Melanocyte of skin (primary cell): ENCODE measurements at places on chromosomes 5 and 9. TPM values are rescaled to one million over a fixed set of nuclear protein-coding genes. Genes with fewer than 3 reads are reported as not detected.

The CDH6 gene
- total RNA-seq = not detected in 2 replicates

The LNPEP gene
- 31.3 and 45.8 TPM in 2 replicates for total RNA-seq

The YIPF5 gene
- 56.0 and 65.7 TPM in 2 replicates for total RNA-seq

The F2RL2 gene
- total RNA-seq = not detected in 2 replicates

The SPATA6L gene
- total RNA-seq = 0.34 and 0.36 TPM in 2 replicates

The FRRS1L gene
- under 0.01 TPM in 1 of 2 replicates, not detected in the other for total RNA-seq

The TGFBI gene
- total RNA-seq = 28.2 and 119 TPM in 2 replicates

The C6 gene
- total RNA-seq = not detected in 2 replicates

The FCN2 gene
- not detected in 2 replicates for total RNA-seq

The ANP32B gene
- total RNA-seq = 3.1 and 10.5 TPM in 2 replicates

The APBA1 gene
- total RNA-seq = 3.3 and 3.8 TPM in 2 replicates

The CDO1 gene
- 1.0 and 2.2 TPM in 2 replicates for total RNA-seq

The HTR4 gene
- not detected in 2 replicates for total RNA-seq

The IARS1 gene
- 142 and 292 TPM in 2 replicates for total RNA-seq

The GABRA1 gene
- not detected in 2 replicates for total RNA-seq

The LHFPL2 gene
- total RNA-seq = 78.3 and 79.3 TPM in 2 replicates

The ADAMTS12 gene
- 0.93 and 1.00 TPM in 2 replicates for total RNA-seq

The FPGS gene
- 54.4 and 60.0 TPM in 2 replicates for total RNA-seq

The TLR4 gene
- total RNA-seq = 8.0 and 24.1 TPM in 2 replicates

The TMOD1 gene
- 1.3 and 2.6 TPM in 2 replicates for total RNA-seq

The UBTD2 gene
- total RNA-seq = 29.0 and 36.6 TPM in 2 replicates

The PCDHB4 gene
- not detected in 2 replicates for total RNA-seq

The OBP2B gene
- total RNA-seq = not detected in 2 replicates

The MAPK9 gene
- 16.5 and 20.4 TPM in 2 replicates for total RNA-seq

The GARIN3 gene
- total RNA-seq = not detected in 2 replicates

The SPINK7 gene
- not detected in 2 replicates for total RNA-seq

The ASPN gene
- total RNA-seq = not detected in 2 replicates

The HMGCS1 gene
- 154 and 158 TPM in 2 replicates for total RNA-seq

The OXCT1 gene
- total RNA-seq = 23.1 and 49.1 TPM in 2 replicates

The KIF24 gene
- 6.5 and 7.7 TPM in 2 replicates for total RNA-seq

The SLC27A4 gene
- total RNA-seq = 49.0 and 49.7 TPM in 2 replicates

The HTR1A gene
- not detected in 2 replicates for total RNA-seq

The FOXD4L5 gene
- under 0.01 TPM in 2 replicates for total RNA-seq

The TAF1L gene
- under 0.01 TPM in 2 replicates for total RNA-seq

The CTNND2 gene
- total RNA-seq = under 0.01 TPM in 1 of 2 replicates, not detected in the other

The COL15A1 gene
- 0.69 and 0.73 TPM in 2 replicates for total RNA-seq

The NXNL2 gene
- 0.34 and 0.73 TPM in 2 replicates for total RNA-seq

The GFM2 gene
- total RNA-seq = 46.8 and 59.6 TPM in 2 replicates

The PDE8B gene
- total RNA-seq = under 0.01 and 1.4 TPM in 2 replicates

The HMMR gene
- 14.2 and 30.6 TPM in 2 replicates for total RNA-seq

The C5orf52 gene
- total RNA-seq = not detected in 2 replicates

The IFNA21 gene
- total RNA-seq = not detected in 2 replicates

The TEX48 gene
- not detected in 2 replicates for total RNA-seq

The SPINK13 gene
- total RNA-seq = not detected in 2 replicates

The BICD2 gene
- 52.9 and 59.8 TPM in 2 replicates for total RNA-seq

The EGFLAM gene
- total RNA-seq = not detected in 2 replicates

The LHX2 gene
- not detected in 2 replicates for total RNA-seq

The CDC14B gene
- total RNA-seq = 10.3 and 22.2 TPM in 2 replicates

The TLX3 gene
- total RNA-seq = not detected in 2 replicates

The IL9 gene
- total RNA-seq = not detected in 2 replicates

The LRRC26 gene
- 0.15 TPM in 1 of 2 replicates, not detected in the other for total RNA-seq

The OR1J2 gene
- total RNA-seq = not detected in 2 replicates

The C9orf152 gene
- not detected in 2 replicates for total RNA-seq
